ENCODE measurements at places on chromosomes 4 and X. TPM values are rescaled to one million over a fixed set of nuclear protein-coding genes. Genes with fewer than 3 reads are reported as not detected.

DNA sequence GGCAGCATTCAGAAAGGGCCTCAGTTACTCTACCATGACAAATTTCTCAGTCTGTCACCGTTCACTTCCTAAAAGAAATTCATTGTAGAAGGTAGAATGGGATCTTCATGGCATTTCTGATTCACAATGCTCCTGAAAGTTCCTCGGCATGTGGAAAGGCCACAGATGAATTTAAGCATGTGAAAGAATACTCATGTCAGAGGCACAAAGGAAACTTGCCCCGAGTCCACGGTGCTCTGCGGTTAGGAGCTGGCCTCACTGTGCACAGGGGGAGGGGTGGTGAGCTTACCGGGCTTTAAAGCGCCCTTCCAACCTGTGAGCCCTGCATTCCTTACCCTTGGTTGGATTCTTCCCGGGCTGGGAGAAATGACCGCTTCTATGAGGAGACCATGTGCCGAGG, 9.3 kb downstream of the TKTL1 start:
- DNase-seq: peak; percentile 22

GRCh38 chr4:143482840-143483239, 30.7 kb upstream of the SMARCA5 start:
- peak; percentile 27 for DNase-seq

- peak; percentile 0 for DNase-seq
Observed at GRCh38 chr4:157727163-157727562, 445.7 kb downstream of the GASK1B start.

GRCh38 chr4:76087007-76087769, 12.7 kb downstream of the ART3 start:
- peak; percentile 44 for DNase-seq

DNA sequence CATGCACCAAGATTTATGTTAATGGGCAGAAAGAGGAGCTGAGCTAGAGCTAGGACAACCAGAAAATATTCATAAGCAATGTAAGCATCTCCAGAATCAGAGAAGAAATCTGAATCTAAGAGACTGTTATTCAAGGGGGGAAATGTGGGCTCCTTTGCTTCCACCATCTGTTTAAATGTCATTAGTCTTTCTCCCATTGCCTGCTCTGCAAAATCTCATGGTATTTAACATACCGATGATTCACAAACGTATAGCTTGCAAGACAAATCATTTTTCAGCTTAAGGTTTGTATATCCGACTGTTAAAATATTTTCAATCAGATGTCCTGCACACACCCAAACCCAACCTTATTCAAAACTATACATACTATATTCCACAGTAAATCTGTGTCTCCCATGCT, 133.4 kb upstream of the TACR3 start:
- DNase-seq: no peak

GRCh38 chr4:6840062-6840976, 57.8 kb downstream of the KIAA0232 start:
- DNase-seq: peak; percentile 53

The DMRTC1 gene
- total RNA-seq: not detected

DNA sequence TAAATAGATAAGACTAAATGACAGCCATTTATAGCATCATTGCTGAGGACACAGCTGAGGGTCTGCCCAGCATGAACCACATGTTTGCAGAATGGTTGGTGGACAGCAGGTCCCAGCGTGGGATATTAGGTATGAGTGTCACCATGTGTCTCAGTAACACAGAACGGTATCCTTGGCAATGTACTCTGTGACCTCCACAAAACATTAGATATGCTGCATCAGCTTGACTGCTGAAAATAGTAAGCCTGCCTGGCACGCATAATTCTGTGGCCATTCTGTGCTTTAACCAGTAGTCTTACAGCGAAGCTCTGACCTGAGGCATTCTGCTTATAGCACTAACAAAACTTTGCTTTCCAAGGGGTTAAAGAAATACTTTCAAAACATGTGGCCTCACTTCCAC, 32.0 kb downstream of the LIMCH1 start:
- no peak for DNase-seq

DNA sequence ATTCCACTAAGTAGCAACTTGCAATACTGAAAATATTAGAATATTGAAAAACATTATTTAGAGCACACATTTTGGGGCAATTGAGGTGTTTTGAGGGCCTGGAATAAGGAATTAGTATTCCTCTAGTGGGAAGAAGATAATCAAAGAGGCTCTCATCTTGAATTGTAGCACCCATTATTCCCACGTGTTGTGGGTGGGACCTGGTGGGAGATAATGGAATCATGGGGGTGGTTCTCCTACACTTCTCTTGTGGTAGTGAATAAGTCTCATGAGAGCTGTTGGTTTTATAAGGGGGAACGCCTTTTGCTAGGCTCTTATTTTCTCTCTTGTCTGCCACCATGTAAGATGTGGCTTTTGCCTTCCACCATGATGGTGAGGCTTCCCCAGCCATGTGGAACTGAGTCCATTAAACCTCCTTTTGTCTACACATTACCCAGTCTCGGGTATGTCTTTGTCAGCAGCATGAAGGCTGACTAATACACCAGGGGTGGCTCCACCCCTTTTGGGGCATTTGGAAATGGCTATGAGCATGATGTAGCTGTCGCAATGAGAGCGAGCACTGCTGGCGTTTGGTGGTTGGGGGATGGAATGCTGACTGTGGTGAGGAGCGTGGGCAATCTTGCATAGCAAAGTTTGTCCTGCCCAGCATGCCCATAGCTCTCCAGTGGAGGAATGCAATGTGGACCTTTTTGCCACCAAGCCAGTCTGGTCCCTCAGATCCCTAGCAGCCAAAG, 308.2 kb downstream of the FRMPD4 start:
- peak; percentile 12 for DNase-seq

DNA sequence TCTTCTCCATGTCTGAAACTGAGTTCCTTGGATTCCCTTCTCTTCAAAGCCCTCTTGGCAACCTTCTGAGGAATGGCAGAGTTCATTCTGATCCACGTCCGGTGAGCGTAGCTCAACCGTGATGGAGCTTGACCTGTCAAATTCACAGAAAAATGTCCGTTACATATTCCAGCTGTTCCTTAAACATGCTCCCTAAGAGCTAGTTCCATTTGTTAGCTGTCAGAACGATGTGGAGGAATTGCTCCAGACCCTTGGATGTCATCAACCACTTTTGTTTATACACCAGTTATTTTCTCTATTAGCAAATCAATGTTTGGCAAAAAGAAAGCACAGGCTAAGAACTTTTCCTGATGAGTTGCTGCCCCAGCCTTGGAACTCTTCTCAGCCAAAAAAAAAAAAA, 50.1 kb downstream of the NHS start:
- DNase-seq: peak; percentile 67

GRCh38 chr4:168659741-168660465, 163.1 kb downstream of the PALLD start:
- DNase-seq: no peak

DNA sequence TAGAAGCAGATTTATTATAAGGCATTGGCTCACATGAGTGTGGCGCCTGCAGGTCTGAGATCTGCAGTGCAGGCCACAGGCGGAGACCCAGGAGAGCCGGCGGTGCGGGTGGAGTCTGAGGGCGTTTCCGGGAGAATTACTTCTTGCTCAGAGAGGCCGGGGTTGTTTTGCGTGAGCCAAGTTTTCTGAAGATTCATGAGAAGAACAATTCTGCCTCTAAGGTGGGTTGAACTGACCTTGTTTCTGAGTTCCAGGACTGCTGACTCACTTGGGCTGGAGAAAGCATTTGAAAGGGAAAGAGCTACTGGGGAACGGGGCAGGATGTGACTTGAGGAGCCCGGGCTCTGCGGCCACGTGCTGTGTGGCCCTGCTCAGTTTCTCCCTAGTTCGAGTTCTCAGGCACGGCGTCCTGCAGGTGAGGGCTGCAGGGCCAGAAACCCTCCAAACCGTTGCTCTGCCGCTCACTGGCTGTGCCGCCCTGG, 36.7 kb upstream of the SORCS2 start:
- DNase-seq: peak; percentile 74

GRCh38 chr4:1029529-1029928, 18.1 kb downstream of the FGFRL1 start:
- no peak for DNase-seq

DNA sequence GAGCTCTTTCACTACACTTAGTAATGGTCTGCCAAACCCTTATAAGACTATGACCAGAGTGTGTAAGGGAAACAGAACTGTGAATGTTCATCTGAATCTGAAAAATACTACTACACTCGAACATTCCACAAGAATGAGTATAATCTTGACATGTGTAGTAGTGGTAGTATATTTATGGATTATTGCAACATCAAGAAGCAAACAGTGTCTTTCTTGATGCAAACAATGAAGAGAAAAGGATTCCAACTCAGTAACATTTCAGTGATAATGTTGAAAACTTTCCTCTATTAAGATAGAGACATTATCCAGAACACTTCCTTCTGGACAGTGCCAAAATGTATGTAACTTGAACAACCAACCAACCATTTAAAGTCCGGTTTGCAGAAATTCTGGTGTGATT, 394.7 kb upstream of the CPEB2 start:
- no peak for DNase-seq

GRCh38 chrX:115713460-115713859, 152.5 kb downstream of the PLS3 start:
- DNase-seq: no peak

The CENPVL3 gene
- total RNA-seq: 2.0 TPM

GRCh38 chrX:54181202-54181953, 1.7 kb downstream of the FAM120C start:
- DNase-seq: peak; percentile 70

DNA sequence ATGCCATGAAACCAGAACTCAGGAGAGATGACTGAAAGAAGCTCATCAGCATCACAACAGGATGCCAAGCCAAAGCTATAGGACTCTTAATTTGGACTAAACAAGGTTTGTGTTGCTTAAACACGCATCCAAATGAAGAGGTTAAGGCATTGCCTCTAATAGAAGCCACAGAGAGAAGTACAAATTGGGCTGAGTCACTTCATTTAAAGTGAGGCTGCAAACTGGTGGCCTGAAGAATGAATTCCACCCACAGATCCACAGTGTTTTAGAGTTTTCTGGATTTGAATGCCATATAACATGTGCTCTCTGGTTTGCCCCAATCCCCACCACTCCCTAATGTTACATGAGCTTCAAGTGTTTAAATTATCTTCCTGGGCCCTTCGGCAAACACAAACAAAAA, 103.5 kb downstream of the FIP1L1 start:
- DNase-seq: no peak

DNA sequence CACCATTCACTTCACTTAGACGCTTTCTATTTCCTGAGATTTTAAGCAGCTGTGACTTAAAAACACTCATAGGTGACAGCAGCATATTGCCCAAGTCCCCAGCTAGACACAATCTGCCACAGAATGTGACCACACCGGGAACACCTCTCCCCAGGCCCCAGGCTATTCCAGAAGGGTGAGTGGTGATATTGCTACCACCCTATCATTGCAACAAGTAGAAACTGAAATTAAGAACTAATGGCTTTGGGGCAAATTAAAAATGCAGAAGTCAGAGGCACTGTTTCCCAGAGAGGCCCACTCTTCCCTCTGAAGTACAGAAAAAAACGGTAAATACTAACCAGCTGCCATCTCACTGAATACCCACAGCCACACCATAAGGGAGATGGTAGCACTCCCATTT, 35.0 kb downstream of the QDPR start:
- no peak for DNase-seq

The CXCL13 gene
- total RNA-seq: not detected

- DNase-seq: no peak
Observed at GRCh38 chrX:136468391-136469103, 19.2 kb upstream of the BRS3 start.

DNA sequence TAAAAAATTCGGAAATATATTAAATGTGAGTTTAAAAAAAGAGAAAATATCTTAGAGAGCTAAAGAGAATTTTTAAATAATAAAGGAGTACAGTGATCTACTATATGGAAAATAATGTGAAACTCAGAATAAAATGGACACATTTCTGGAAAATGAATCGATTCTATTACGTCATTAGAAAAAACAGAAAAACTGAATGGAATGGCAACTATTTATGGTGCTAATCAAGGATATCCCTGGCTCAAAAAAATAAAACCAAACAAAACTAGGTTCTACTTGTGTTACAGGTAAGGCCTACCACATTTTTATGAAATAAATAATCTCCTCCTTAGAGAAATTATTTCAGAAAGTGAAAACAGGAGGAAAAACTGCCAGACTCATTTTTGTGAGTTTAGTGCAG, 5.5 kb upstream of the SLC7A11 start:
- no peak for DNase-seq

- no peak for DNase-seq
Observed at GRCh38 chr4:41750626-41751448, 2.3 kb upstream of the PHOX2B start.

DNA sequence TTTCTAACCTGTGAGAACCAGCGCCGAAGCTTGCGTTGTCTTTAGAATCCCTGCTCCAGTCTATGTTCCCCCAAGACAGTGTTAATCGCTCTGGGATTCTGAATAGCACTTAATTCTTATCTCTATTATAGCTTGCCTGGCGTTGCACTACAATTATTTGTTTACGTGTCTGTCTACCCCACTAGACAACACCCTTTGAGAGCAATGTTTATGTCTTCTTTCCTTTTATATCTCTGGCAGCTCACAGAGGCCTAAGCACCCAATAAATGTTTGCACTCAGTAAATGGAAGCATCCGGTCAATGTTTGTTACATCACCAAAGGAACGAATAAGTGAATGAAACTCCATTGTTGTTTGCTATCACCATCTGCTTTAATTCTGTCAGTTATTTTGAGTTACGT, 4.8 kb upstream of the NHS start:
- DNase-seq: no peak

GRCh38 chr4:19823781-19824180, 427.9 kb upstream of the SLIT2 start:
- no peak for DNase-seq

The FGFBP2 gene
- total RNA-seq: not detected

The STATH gene
- total RNA-seq: not detected

The HSFX1 gene
- 0.75 TPM for total RNA-seq

DNA sequence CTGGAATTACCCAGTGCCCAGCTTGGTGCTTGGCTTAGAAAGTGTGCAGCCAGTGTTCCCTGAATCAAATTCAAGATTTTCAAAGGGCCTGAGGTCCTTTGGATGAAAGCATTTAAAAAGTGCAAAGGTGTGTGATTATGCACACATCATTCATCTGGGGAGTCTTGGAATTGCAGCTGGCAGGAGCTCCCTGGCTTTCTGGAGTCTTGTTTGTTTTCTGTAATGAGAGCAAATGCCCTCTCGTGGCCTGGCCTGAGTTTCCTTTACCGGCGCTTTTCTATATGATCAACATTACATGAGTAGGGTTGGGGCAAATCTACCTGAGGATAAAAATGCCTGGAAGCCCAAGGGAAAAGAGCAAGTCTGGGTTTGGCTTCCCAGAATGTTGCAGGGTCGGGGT, 24.6 kb upstream of the SORCS2 start:
- DNase-seq: no peak

GRCh38 chrX:110015032-110015431, 12.1 kb downstream of the TMEM164 start:
- no peak for DNase-seq

The RGN gene
- total RNA-seq: not detected

- peak; percentile 88 for DNase-seq
Observed at GRCh38 chrX:110755061-110755460, 40.6 kb downstream of the CHRDL1 start.

The DRD5 gene
- total RNA-seq: not detected

Data from astrocyte (in vitro differentiated cells and primary cell).